ENCODE measurements at places on chromosomes 4 and X.
A peak's percentile ranks its signal among the peaks of the same experiment; 100 is the strongest.

- DNase-seq: no peak
Measured at GRCh38 chr4:157655096-157655809, 434.7 kb downstream of the GRIA2 start.

GRCh38 chr4:8048856-8049676 lies 109.4 kb upstream of the AFAP1 start:
- DNase-seq: no peak

DNA sequence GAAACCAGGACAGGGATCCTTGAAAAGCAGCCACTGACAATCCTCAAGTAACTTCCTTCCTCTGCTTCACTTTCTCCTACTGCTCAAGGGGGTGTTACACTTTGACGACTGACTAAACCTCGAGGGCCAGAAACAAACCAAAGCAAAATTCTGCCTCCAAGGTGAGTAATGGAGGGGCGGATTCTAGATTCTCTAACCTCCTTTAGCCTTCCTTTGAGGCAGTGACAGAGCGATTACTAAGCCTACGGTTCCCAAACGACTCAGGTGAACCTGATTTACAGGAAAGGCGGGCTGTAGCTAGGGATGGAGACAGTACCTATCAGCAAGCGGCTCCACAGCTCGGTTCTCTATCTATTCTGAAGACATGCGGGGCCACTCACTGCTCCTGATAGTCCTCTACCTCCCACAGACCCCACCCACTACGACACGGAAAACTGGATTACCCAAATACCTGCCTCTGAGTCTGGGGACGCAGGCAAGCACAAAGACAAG lies 487 bp downstream of the TBCK start:
- DNase-seq: peak; percentile 14

DNA sequence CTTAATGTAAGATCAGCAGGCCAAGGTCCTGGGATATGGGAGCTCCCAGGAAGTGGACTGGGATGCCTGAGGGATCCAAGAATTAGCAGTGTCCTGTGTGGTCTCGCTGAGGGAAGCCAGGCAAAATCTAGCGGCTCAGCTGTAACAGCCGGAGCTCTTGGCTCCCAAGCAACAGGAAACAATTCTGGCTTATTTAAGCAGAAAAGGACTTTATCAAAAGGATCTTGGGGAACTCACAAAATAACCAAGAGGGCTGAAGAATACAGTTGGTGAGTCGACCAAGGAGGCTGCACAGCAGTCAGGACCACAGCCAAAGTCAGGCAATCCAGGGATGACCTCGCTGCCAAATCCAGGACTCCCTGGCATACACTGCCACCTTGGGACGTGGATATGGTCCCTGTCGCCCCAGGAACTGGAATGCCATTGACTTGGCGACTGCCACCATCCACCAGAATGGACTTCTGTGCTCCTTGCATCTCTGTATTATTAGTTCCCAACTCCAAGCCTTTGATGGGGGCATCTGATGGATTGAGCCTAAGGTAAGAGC lies 165.3 kb upstream of the BCOR start:
- DNase-seq: no peak

- no peak for DNase-seq
Measured at GRCh38 chrX:8749697-8750096, 17.8 kb upstream of the ANOS1 start.

DNA sequence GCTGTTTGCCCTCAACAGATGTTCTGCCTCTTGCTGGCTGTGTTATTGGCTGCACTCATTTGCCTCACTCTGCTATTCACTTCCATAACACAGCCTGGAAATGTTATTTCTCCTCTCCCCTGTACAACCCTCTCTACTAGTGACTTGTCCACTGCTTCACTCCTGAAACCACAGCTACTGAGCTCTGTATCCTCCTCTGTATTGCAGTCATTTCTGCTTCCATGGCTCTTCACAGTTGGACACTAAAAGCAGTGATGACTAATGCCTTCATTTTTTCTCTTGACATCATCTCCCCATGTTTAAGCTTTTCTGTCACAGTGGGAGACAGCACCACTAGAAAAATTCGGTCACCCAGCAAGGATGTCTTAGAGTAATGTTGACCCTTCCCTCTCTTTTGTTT lies 123.0 kb upstream of the PPP1R2C start:
- no peak for DNase-seq

GRCh38 chr4:53587135-53587534 lies 4.2 kb downstream of the LNX1 start:
- no peak for DNase-seq

DNA sequence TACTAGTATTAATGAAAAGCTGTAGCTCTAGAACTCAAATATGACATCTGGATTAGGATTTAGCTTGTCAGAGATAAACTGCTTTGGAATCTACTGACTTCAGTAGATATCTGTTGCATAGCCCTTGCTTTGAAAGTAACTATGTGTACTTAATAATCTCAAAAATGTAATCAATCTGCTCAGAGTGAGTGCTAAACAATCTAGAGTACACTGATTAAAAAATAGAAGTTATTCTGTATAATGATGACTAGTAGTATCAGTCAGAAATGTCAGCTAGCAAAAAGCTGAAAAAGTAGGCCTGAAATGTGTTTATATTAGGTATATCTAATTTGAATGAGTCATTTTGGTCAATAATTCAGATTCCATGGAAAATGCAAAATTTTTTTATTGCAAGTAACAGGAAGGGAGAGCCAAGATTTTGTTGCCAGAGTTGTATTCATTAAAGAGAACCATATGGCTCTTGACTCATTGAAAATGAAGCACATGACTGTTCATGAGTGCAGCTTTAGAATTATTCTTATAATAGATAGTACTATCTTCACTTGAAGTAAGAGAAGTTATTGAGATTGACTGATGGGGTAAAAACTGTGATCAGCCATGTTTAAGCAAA lies 20.0 kb downstream of the CLCN3 start:
- DNase-seq: no peak

- no peak for DNase-seq
Measured at GRCh38 chr4:19544446-19545125, 707.1 kb upstream of the SLIT2 start.

- no peak for DNase-seq
Measured at GRCh38 chrX:71997320-71997719, 86.7 kb downstream of the NHSL2 start.

GRCh38 chrX:43861750-43862149 lies 20.5 kb downstream of the MAOB start:
- no peak for DNase-seq

DNA sequence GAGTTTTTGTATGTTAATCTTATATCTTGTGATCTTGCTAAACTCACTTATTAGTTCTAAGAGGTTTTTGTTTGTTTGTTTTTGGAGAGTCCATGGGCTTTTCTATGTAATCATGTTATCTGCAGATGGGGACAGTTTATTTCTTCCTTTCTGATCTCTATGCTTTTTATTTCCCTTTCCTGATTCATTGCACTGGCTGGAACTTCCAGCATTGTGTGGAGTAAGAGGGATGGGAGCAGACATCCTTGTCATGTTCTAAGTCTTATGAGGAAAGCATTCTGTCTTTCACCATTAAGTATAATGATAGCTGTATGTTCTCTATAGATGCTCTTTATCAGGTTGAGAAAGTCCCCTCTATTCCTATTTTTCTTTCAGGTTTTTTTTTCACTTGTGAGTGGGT lies 90.6 kb upstream of the TBC1D9 start:
- DNase-seq: no peak

GRCh38 chr4:40962551-40963180 lies 212.9 kb downstream of the NSUN7 start:
- no peak for DNase-seq

DNA sequence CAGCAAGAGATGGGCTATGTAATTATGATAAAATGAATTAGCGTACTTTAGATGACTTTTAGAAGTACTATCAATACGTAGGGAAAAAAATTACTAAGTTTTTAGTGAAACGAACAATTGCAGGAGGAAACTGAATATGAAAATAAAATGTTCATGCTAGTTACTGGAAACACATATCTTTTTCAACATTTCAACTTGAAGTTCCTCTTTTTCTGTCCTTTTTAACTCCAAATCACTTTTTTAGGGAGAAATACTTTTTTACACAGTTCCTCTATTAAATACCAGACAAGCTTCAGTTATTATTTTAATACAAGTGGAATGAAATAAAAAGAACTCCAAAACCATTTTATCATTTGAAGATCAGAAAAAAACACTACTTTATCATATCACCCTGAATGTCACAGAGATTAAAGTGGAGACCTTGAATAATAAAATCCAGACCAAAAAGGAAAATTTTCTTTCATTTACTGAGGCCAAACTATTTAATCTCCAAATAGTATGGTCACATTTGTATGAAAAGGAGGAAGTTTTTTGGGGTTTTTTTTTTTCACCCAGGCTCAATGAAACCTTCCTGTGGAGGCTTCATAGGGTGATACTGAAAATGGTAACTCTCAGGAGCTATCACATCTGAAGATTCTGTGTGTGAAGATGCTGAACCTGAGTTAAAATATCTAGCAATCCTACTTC lies 306.2 kb downstream of the INPP4B start:
- no peak for DNase-seq

DNA sequence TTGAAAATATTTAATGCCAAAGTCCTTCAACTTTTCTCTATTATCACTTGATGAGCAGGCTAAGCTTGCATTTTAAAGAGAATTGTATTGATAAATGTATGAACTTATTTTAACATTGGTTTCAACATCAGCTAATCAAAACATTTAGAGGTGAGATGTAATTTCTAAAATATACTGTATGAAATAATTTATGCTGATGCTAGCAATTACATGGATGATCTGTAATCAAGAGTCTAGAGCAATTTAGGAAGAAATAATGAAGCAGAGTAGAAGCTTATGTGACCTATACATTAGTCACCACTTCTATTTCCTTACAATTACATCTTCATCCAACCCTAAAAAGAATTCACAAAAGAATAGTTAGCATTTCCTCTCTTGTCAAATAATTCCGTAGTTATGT lies 226.8 kb downstream of the KLHL4 start:
- no peak for DNase-seq

GRCh38 chr4:41744572-41745291 lies 3.8 kb downstream of the PHOX2B start:
- no peak for DNase-seq

GRCh38 chrX:45400027-45400779 lies 199.5 kb upstream of the DIPK2B start:
- DNase-seq: no peak

DNA sequence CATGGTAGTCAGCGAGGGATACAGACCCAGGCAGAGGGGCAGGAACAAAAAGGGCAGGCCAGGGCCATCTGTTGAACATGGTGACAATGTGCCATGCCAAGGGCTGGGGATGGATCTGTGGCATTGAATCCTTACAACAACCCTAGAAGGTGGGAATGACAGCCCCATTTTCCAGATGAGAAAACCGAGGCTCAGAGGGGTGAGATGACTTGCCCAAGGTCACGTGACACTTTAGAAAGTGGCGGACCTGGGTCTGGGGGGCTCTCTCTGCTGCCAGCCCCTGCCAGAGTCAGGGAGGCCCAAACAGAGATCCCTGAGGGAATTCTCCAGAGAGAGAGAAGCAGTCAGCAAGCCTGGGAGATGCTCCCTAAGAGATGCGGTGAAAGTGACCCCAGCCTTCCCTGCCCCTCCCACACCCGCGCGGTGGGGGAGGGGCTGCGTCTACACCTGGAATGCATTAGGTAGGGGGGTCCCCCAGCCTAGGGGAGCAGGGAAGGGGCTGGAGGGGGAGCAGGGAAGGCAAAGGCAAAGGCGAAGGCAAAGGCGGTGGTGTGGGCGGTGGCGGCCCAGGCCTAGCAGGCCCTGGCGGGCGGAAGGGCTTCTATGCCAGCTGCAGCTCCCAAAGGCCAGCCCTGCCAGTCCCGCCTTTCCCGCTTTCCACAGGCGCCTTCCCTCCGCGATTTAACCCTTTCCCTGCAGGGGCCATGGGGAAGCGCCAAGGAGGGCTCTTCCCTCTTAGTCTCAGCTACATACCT lies 13.0 kb downstream of the FGD1 start:
- DNase-seq: no peak

DNA sequence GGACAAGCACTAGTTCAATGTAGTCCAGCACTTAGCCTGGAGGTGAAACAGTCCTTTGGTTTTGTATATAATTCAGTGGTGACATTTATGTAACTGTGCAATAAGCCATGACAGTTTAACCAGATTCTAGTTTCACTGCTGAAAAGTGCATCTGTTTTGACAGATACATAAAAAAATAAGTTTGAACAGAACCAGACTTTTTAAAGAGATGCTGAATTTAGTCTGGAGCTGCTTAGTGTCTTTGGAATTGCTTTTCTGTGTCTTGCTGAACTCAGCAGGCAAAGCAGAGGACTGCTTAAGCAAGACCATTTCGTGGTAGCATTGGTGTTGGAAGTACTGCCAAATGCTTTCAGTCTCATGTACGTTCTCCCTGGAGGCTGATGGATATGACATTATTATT lies 393.5 kb downstream of the MAPK10 start:
- no peak for DNase-seq

- DNase-seq: no peak
Measured at GRCh38 chr4:152659806-152660205, 20.0 kb downstream of the TMEM154 start.

GRCh38 chr4:142817442-142817841 lies 28.7 kb downstream of the INPP4B start:
- DNase-seq: peak; percentile 23

DNA sequence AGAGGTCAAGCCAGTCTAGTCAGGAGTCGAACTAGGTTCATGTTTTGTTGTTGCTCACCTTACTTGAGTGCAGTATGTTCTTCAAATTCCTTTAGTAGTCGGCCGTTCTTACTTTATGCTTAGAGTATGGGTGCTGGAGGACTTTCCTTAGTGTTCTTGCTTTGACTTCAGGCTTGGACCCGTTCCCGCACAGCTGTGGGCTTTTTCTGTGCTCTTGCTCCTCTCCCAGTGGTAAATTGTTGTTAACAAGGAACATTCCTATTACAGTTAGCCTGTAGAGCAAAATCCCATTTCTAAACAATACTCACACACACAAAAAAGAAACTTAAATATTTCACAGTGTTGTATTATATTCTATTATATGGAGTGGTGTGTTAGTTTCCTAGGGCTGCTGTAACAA lies 113.5 kb downstream of the RAP1GDS1 start:
- DNase-seq: no peak

DNA sequence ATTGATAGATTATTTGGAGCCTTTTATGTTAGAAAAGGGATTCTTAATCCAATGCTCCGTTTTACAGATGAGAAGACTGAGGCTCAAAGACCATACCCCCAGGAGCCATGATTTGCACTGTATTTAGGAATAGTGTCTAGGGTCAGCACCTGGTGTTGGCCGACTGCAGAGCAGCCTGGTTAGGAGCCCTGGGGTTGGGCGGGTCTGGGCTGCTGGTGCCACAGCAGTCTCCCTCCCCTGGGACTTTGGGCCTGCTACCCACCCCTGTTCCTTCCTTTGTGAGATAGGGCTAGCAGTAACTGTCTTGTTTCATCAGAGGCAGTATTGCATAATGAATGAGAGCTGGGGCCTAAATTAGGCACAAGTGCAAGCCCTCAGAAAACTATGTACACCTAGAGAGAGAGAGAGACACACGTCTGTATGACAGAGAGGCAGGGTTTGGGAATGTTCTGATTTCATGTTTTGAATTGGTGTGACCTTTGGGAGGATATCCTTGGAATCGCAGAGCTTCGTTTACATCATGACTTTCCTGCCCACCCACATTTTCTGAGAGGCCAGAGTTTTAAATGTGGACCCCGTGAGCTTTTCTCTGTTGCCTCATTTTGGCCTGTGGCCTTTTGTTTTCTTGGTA lies 111.7 kb downstream of the PTTG2 start:
- DNase-seq: no peak

- no peak for DNase-seq
Measured at GRCh38 chr4:176999935-177000543, 207.3 kb upstream of the VEGFC start.

- no peak for DNase-seq
Measured at GRCh38 chr4:82640540-82640939, 78.8 kb upstream of the TMEM150C start.

GRCh38 chr4:110614976-110615352 lies 7.9 kb downstream of the PITX2 start:
- no peak for DNase-seq

Data from stimulated activated CD4-positive, alpha-beta T cell treated with anti-CD3 and anti-CD28 coated beads, Interleukin-12 subunit alpha, Interleukin-12 subunit beta, amount 100 ng/mL, for 24 hours (primary cell).